ENCODE measurements at places on chromosomes 4 and X.

DNA sequence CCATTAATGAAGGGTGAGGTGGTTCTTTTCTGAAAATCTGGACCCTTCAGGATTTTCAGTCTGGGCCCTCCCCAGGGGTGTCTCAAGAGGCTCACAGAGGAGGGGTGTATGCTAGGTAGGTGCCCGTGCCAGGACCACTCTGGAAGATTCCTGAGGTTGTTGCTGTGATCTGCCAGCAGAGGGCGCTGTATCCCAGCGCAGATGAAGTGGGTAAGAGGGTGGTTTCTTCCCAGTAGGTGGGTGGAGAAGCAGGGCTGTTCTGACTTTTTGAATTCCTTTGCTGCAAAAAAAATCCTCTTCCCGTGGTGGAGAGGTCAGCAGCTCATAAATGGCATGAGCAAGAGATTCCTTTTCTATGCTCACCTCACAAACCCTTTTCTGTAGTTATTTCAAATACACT, 51.1 kb downstream of the SCML1 start:
- peak; percentile 18 for DNase-seq

- no peak for DNase-seq
Observed at GRCh38 chr4:2402048-2402842, 16.2 kb downstream of the ZFYVE28 start.

- no peak for DNase-seq
Observed at GRCh38 chrX:149903889-149904748, 23.1 kb downstream of the MAGEA8 start.

GRCh38 chr4:99635601-99636000, 22.0 kb downstream of the C4orf54 start:
- no peak for DNase-seq

DNA sequence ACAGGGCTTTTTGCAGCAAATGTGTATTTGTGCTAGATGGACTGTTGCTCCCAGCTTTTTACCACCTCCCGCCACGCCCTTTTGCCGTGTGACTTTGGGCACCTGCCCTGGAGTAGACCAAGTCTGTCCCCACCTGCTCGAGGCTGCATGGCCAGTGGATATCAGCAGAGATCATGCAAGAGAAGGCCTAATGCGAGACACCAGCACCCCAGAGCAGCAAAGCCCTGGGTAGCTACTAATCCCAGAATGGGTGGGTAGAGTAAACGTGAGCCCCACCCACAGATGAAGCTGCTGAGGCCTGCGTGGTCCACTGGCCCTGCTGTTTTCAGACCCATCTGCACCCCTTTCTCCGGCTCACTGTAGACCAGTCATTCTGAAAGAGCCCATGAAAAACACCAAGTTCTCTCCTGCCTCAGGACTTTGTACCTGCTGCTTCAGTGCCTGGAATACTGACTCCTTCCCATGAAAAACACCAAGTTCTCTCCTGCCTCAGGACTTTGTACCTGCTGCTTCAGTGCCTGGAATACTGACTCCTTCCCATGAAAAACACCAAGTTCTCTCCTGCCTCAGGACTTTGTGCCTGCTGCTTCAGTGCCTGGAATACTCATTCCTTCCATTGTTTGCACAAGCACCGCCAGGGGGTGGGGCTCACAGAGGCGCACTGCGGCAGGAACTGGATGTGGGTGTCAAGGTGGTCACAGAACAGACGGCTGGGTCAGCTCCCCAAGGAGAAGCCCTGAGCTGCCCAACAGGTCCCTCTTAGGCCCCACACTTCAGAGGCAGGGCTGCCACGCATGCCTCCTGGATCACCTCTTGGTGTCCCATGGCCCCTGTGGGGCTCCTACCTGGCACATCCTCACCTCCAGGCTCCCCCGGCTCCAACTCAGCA, 5.1 kb upstream of the TNIP2 start:
- no peak for DNase-seq

DNA sequence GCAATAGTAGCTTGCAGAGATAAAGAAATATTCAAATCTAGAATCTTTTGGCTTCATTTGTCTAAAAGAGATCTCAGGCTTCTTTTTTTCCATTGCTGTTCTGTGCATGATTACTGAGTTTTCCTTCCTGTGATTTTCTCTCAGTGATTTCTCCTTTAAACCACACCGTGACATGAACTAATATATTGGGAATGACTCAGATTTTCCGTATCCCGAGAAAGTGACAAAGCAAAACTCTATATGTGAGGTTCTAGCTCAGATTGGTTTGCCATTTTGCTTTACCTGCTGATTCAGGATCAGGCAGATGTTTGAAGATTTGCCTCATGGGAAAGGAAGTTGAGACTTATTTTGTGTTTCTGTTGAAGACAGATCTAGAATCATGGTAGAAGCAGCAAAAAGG, 59.4 kb downstream of the MTHFD2L start:
- DNase-seq = no peak

DNA sequence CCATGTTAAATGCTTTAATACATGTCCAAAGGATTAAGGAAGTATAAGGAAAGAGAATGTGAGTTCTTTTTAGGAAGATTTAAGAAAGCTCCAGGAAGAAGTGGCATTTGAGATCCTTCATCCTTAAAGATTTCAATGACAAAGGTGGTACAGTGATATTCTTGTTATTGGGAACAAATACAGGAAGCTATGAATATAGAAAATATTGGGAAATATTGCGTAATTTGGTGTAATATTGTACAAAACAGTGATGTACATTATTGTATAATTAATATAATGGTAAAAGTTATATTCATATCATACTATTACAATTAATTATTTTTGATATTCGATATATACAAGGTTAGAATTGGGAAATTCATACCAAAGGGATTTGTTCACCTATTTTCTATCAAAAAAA, 937.9 kb downstream of the CCSER1 start:
- DNase-seq = no peak

Data from H54 (cell line).